ENCODE measurements at places on chromosomes 16 and 17. TPM values are rescaled to one million over a fixed set of nuclear protein-coding genes. Genes with fewer than 3 reads are reported as not detected.

- H3K4me1 ChIP-seq: no peaks in the 10 kb centered on the region
- H3K4me3 ChIP-seq: no peak overlapping the region
- H3K27ac ChIP-seq: no peak overlapping the region
- H3K27me3 ChIP-seq: no peaks in the 10 kb centered on the region
Measured at GRCh38 chr16:50208460-50208931, 55.4 kb downstream of the TENT4B start.

CPHXL2 gene
- total RNA-seq: not detected

DNA sequence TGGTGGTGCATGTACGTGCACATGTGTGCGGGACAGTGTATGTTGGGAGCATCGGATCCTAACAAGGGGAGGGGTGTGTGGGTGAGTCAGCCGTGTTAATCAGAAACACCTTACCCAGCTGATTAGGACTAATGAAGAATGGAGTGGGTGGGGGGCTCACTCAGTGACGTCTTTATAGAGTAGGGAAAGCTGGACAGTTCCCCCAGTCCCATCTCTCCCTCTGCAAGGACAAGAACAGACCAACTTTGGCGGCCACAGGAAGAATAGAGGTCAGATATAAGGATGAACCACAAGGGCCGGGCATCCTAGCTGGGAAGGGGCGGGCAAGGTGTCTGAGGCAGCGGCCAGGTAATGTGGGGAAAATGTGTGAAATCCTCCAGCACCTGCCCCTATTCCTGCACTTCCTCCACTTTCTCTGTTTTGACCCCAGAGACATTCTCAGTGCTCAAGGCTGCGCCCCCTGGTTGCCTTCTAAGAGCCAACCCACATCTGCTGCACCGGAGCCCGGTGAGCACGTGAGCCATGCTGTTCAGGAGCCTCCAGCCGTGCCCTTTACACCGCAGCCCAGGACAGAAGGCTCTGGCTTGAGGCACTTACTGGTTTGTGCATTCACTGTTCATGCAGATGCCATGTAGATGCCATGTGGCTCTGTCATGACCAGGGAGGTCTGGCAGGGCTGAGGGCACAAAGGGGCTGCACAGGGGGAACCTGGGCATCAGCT lies 18.9 kb upstream of the TBX21 start:
- no peaks in the 10 kb centered on the region for H3K4me1 ChIP-seq
- H3K4me3 ChIP-seq: no peak overlapping the region
- peaks cover 2% of the 10 kb centered on the region for H3K36me3 ChIP-seq
- no peaks in the 10 kb centered on the region for H3K27me3 ChIP-seq
- no peak overlapping the region for H3K27ac ChIP-seq

GRCh38 chr17:75478508-75478907 lies 22.1 kb downstream of the TMEM94 start:
- no peaks in the 10 kb centered on the region for H3K27me3 ChIP-seq
- peak; percentile 36 for DNase-seq
- H3K4me1 ChIP-seq: no peaks in the 10 kb centered on the region

CD300E gene
- not detected for total RNA-seq

- H3K27me3 ChIP-seq: no peaks in the 10 kb centered on the region
- no peaks in the 10 kb centered on the region for H3K36me3 ChIP-seq
- H3K4me1 ChIP-seq: peaks cover 4% of the 10 kb centered on the region
- no peak overlapping the region for H3K27ac ChIP-seq
Measured at GRCh38 chr16:82043680-82044584, 8.9 kb downstream of the HSD17B2 start.

DNA sequence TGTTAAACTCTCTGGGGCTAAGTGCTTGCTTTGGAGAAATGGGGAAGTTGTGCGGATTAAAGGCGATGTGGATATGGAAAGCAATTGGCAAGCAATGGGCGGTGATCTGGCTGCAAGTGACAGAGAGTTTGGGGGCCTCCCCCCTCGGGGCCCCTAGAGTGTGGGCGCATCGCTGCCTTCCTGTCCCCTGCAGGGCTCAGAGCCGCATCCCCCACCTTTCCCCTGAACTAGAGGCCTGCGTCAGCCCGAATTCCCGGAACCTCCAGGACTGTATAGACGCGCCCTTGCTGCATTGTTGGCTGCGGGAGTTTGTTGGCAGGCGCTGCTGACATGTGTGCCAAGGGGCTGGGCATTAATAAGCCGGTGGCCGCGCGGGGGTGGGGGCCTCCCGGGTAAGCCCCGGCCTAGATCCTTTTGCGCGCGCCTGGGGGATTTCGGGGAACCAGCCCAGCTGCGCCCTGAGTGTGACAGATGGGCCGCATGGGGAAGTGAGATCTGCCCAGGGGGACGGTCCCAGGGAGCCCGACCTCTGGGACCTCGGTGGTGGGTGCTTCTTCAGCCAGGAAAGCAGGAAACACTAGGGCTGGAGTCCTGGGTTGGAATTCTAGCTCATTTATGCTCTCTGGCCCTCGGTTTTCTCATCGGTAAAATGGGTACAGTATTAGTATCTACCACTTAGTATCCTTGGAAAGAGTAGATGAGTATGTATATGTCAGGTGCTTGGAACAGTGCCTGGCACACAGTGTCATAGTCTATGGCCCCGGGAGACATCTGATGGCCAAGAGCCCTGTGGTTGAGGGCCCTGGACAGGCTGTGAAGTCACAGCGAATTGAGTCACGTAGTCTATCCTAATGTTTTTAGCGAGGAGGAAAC lies 1.0 kb downstream of the EEF2K start:
- H3K36me3 ChIP-seq: peaks cover 3% of the 10 kb centered on the region
- no peaks in the 10 kb centered on the region for H3K27me3 ChIP-seq
- peaks cover 5% of the 10 kb centered on the region for H3K4me1 ChIP-seq
- DNase-seq: peak; percentile 50
- no peak overlapping the region for H3K27ac ChIP-seq

C16orf96 gene
- 2.0 TPM for total RNA-seq

PRSS53 gene
- total RNA-seq: 2.8 TPM

SLC2A4 gene
- total RNA-seq: 4.4 TPM

DNA sequence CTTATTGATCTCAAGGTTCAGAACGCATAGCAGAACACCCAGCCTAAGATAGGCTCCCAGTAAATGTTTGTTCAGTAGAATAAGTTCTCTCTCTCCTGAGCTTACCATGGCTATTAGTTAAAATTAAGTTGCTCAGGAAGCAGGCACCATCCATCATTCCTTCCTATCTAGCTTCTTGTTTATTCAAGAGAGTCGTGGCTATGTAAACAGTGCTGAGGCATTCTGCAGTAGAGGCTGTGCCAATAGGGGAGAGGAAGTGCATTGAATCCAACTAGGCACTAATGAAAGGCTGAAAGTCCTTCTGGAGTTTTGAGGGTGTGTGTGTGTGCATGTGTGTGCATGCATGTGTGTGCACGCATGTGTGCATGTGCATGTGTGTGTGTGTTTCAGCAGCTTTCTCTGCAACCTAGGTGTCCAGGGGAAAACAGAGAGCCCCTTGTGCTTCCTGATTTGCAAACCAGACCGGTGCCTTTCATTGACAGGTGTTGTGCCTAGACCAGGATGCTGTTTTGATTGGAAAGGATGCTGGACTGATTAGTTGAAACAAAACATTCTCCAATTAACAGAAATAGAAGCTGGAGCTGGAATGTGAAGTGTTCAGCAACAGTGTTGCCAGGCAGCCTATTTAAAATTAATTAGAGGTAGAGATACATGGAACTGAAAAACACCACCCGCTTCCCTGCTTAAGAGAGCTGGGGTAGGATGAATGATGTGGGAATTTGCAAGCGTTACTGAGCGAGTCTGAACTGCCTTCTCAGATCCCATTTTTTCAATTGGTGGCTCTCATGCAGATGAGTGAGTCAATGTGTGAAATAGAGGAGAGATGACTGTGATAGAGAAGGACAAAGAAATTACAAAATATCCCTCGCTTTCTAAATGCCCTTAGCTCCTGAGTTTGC lies 103.3 kb upstream of the CLEC3A start:
- no peak for DNase-seq
- peaks cover 6% of the 10 kb centered on the region for H3K4me1 ChIP-seq
- H3K4me3 ChIP-seq: no peak overlapping the region
- H3K27me3 ChIP-seq: no peaks in the 10 kb centered on the region
- no peaks in the 10 kb centered on the region for H3K36me3 ChIP-seq

DNA sequence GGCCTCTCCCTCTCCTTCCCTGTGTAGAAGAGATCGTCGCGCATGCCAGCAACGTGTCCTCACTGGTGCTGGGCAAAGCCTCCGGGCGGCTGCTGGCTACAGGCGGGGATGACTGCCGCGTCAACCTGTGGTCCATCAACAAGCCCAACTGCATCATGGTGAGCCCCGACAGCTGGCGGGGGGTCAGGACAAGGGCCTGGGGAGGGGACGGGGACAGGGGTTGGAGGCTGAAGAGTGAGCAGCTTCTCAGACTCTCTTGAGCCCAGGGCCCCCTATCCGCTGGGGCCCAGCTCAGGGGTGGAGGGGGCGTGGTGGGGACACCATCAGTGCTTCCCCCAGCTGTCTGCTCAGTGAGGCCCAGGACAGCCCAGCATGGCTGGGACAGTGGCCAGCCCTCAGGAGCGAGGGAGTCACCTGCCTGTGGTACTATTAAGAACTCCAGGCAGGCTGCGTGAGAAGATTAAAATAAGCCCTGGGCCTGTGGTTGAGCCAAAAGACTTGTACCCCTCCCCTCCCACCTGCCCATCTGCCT lies 6.2 kb downstream of the KATNB1 start:
- peak; percentile 28 for DNase-seq
- no peaks in the 10 kb centered on the region for H3K4me1 ChIP-seq
- no peaks in the 10 kb centered on the region for H3K27me3 ChIP-seq
- H3K4me3 ChIP-seq: no peak overlapping the region
- peaks cover 9% of the 10 kb centered on the region for H3K36me3 ChIP-seq

ADAD2 gene
- total RNA-seq: 0.99 TPM

GRCh38 chr16:67914758-67915495 lies 16.7 kb downstream of the CTRL start:
- H3K4me1 ChIP-seq: peaks cover 7% of the 10 kb centered on the region
- H3K4me3 ChIP-seq: peak overlapping the region; percentile 62
- H3K27me3 ChIP-seq: no peaks in the 10 kb centered on the region

- H3K36me3 ChIP-seq: peaks cover 2% of the 10 kb centered on the region
- H3K4me3 ChIP-seq: no peak overlapping the region
- no peak for DNase-seq
- H3K27me3 ChIP-seq: peaks cover 45% of the 10 kb centered on the region
Measured at GRCh38 chr17:1904273-1905182, 74.7 kb downstream of the RPA1 start.

RHBDL1 gene
- 7.6 TPM for total RNA-seq

GRCh38 chr17:72725433-72726068 lies 366.9 kb downstream of the SLC39A11 start:
- DNase-seq: peak; percentile 76
- peaks cover 2% of the 10 kb centered on the region for H3K4me1 ChIP-seq
- H3K27me3 ChIP-seq: no peaks in the 10 kb centered on the region
- H3K36me3 ChIP-seq: no peaks in the 10 kb centered on the region

Data from H9 (cell line).